ENCODE measurements at places on chromosomes 12 and 14.

DNA sequence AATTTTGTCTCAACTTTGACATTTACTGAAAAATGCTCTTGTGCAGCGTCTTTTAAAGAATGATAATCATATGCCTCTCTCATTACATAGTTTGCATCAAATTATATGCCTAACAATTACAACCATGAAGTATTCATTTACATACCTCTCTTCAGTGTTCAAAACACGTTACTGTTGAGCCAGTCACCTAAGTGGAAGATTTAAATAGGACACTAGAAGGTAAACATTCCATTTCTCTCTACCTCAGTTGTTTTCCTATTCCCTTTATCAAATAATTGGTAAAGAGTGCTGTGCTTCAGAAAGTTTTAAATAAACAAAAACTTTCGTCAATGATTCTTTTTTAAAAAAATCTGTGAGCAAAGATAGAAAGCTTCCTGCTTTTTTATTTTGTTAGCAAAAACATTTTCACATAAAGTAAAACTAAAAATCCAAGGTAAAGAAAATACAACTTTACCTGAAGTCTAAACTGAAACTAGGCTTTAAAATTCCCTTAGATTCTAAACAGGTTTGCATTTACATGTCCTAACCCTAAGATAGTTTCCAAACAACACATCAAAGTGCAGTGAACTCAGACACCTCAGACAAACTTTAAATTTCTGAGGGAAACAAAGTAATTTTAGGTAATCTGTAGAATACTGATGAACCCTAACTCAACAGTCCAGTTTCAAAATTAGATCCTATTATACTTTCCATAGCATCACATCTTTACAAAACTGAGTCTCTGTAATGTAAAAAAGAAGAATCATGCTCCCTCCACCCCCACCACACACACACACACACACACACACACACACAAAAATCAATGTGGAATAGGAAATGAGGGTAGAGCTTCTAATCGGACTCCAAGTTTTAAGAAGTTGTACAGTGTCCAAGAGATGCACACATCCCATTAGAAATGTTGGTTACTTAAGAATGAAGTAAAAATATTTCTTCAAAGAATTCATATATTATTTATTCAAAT lies 46.2 kb downstream of the PAWR start:
- DNase-seq = no peak

- peak; percentile 75 for DNase-seq
These were observed 58.1 kb downstream of the PLEKHG3 start for GRCh38 chr14:64762044-64763034.

DNA sequence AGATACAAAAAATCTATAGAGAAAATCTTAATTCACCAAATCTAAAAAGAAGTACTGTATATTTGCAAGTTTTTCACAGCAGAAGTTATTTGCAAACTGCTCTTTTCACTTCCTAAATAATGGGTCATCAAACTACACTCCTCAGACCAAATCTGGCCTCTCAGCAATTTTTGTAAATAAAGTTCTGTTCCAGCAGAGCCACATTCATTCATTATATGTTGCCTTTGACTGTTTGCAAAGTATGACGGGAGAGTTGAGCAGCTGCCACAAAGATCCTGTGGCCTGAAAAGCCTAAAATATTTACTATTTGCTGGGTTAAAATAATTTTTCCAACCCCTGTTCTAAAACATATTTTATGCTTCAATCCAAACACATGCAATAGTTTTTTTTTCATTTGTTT lies 1222.3 kb upstream of the SEL1L start:
- DNase-seq = no peak

DNA sequence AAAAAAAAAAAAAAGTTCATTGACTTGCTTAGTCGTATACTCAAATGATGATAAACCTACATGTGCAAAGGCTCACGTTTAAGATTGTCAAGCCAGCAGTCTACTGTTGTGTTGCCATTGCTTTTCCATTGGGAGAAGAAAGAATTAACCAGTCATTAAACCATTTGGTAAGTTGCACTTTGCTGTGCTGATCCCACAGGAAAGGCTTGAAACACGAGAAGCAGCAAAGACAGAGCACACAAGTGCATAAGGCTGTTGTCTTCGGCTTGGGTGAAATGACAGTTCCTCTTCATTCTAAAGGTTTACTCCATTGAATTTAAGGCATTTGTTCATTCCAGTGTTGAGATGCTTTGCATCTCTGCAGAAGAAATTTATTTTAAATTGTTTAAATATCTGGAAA lies 50.1 kb downstream of the ZC3H14 start:
- no peak for DNase-seq

DNA sequence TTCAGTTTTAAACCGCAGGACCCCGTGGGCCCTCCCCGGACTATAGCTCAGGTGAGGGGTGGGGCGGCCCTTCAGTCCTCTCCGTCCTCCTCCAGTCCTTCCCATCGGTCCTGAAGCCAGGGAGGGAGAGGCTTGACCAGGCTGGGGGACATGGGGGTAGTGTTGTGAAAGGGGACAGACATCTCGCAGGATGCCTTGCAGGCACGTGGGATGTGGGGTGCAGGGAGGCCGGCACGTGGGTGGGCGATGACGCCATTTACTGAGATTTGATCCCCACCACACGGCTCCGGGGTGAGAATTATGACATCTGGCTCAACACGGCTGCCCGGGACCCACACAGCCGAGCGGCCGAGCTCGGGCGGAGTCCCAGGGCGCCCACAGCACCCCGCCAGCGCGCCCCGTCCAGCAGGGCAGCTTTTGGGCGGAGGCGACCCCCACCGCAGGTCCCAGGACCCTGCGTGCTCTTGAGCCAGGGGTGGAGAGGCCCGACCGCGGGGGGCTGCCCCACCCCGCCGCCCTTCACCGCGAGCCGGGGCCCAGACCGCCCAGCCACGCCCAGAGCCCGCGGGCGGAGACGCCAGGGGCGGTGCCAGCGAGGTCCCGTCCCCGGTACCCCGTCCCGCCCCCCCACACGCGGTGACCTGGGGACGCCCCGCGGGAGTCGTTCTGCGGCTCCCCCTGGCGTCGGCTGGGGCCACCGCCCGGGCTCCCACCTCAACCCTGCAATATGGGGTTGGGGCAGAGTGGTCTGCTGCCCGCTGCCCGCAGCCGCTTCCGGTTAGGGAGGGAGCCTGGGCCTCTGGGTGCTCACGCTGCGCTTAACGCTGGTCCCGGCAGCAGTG lies 3.3 kb upstream of the EXOC3L4 start:
- DNase-seq = peak; percentile 84

GRCh38 chr14:89178800-89179535 lies 238.1 kb downstream of the FOXN3 start:
- no peak for DNase-seq

GRCh38 chr14:56400109-56400825 lies 179.3 kb upstream of the TMEM260 start:
- no peak for DNase-seq

GRCh38 chr12:93001407-93001806 lies 72.3 kb upstream of the EEA1 start:
- DNase-seq = no peak

DNA sequence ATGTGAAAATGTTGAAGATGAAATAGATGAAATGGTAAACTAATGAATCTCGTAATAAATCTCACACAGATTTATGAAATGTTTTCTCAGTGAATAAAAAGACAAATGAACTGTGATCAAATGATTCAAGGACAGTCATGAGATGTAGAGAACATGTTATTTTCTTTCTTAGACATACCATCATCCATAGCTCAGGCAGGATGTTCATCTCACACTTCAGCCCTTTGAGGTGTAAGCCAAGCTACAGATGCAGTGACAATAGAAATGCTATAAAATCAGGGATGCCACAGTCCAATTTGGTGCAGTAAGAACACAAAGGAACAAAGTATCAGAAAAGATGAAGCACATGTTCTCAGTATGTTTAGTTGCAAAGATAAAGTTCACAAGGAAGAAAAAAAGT lies 242.7 kb upstream of the KRR1 start:
- no peak for DNase-seq

DNA sequence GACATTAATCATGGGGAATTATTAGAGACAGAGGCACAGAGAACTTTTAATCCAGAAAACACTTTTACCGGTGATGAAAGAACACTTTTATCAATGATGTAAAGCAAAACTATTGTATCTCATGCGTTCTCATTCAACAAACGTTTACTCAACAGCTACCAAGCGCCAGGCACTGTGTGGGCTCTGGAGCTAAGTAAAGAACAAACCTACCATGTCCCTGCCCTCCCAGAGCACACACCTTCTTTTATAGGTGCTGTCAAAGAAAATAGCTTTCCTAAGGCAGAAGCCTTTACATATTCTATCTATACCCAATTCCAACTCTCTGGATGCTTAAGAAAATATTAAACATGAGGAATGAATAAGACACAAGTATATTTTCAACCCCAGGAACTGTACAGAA lies 91.1 kb downstream of the FOXN3 start:
- DNase-seq = no peak

DNA sequence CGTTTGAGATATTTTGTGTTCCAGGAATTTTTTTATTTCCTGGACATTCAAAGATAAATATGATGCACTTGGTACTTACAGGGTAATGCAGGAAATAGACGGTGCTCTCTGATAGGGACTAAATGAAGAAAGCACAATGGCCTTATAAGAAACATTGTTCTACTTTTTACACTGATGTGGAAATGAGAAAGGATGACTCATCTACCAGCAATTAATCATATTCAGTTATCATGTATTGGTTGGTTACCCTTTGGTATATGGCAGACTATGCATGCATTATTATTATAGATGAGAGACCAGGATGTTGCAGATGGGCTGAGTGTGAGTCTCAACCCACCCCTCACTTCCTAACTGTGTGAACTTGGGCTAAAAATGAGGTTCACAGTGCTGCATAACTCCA lies 222.2 kb downstream of the FLRT2 start:
- DNase-seq = no peak

DNA sequence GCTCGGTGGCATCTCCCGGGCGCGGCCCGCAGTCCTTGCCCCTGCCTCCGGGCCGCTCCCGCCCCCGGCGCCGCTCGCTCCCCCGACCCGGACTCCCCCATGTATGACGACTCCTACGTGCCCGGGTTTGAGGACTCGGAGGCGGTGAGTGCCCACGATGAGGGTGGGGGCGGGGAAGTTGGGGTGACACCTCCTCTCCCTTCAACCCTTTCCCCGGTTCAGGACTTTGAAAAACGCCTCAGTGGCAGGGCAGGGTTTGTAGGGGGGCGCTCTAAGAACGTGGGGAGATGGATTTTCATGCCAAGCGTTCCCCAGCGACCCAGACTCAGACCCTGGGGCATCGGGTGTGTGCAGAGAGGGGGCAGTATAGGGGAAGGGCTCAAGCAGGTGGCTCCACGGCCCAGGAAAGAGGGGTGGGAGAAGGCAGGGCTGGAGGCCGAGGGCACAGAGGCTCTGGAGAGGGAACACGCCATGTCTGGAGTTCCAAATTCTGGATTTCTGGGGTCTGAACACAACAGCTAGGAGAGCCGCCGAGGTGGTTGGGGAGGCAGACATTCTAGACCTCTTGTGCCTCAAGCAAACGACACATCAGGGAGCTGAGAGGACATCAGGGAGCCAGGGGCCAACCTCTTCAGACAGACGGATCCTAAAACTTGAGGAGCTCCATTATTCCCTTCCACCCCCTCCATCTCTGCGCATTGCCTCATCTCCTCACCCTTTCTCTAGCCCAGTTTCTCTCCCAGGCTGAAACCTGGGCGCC lies 715 bp downstream of the CACNB3 start:
- DNase-seq = peak; percentile 20

GRCh38 chr12:126204326-126204725 lies 1139.1 kb downstream of the AACS start:
- no peak for DNase-seq

- no peak for DNase-seq
These were observed 13.1 kb upstream of the LRTM2 start for GRCh38 chr12:1807087-1807860.

DNA sequence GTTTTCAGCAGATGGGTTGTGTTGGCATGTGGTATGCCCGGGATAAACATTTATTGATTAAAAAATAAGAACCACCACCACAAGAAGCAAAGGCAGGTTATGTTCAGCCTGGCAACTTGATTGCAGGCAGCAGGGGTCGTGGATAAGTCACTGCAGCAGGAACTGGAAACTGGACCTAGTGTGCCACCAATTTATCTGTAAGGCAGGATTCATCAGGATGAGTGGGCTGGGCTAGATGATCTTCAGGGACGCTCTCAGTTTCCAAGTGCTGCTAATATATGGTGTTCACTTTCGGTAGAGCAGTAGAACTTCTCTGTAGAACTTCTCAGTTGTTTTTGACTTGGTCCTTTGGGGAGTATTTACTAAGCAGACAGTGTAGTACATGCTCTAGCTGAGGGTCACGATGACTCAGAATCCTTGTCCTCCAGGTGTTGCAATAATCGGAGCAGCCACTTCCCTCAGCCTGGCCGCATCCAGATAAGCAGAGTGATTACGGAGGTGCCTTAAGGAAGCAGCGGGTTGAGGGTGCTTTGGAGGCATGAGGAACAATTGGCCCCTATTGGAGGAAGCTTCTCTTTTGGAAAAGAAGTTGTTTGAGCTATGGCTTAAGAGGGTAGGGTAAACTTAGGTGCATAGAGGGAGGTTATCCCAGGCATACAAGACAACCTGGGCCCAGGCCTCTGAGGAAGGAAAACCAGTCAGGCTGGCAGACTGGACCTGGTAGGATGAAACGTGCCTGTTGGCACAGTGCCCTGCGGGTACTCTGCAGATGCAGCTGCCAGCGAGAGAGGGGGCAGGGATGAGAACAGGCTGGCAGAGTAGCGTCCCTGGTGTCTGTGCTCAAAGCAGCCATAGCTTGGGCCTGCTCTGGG lies 104.0 kb downstream of the GPR135 start:
- DNase-seq = peak; percentile 84

DNA sequence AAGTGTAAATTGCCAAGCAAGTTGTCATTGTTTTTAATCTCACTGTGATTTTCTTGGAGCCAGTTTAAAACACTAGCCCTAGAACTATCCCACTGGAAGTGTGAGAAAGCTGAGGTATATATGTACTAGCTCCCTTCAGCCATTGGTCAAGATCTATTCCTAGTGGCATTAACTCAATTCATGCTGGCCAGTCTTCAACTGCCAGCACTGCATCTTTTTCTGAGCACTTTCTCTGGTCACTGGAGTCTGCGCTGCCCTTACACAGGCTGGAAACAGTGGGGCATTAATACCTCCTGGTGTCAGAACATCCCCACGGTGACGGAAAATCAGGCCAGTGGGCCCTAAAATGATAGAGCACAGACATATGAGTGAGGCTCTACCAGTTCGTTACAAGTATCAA lies 4.0 kb upstream of the NOVA1 start:
- no peak for DNase-seq

DNA sequence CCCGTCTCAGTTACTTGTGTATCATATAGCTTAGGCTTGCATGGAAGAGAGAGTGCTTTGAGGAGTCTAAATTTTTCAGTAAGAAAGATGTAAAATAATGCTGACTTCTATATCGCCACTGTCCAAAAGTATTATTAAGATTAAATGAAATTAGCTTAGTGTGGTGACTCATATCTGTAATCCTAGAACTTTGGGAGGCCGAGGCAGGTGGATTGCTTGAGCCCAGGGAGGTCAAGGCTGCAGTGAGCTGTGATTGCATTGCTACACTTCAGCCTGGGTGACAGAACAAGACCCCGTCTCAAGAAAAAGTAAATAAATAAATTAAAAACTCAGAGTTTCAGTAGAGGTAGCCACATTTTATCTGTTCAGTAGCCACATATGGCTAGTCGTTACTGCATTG lies 23.3 kb downstream of the PAPOLA start:
- no peak for DNase-seq

GRCh38 chr14:100134586-100134985 lies 24.9 kb downstream of the DEGS2 start:
- DNase-seq = no peak

All from Peyer's patch (tissue), 4 donors.